B cell (primary cell): ENCODE measurements at places on chromosomes 6 and 20. TPM values are rescaled to one million over a fixed set of nuclear protein-coding genes. Genes with fewer than 3 reads are reported as not detected.

Gene PHACTR3
- not detected in 2 replicates for total RNA-seq

Gene OTOR
- not detected in 2 replicates for total RNA-seq

Gene SYCP2
- 4.5 and 4.7 TPM in 2 replicates for total RNA-seq

Gene PRICKLE4
- not detected in 2 replicates for total RNA-seq

Gene C6orf141
- total RNA-seq: not detected in 2 replicates

Gene C20orf202
- total RNA-seq: not detected in 2 replicates

Gene SPTLC3
- not detected in 2 replicates for total RNA-seq

Gene PSORS1C1
- total RNA-seq: not detected in 2 replicates

Gene RNF182
- 0.10 TPM in 1 of 2 replicates, not detected in the other for total RNA-seq

Gene LPIN3
- 0.75 and 0.84 TPM in 2 replicates for total RNA-seq

Gene RIPOR2
- total RNA-seq: 430 and 443 TPM in 2 replicates

Gene CNKSR3
- not detected in 2 replicates for total RNA-seq

Gene KCNQ2
- 0.12 and 0.49 TPM in 2 replicates for total RNA-seq

Gene HLA-DQB1
- 267 and 287 TPM in 2 replicates for total RNA-seq

Gene TNF
- total RNA-seq: 22.2 and 22.6 TPM in 2 replicates

Gene PRDM13
- total RNA-seq: not detected in 2 replicates

Gene WTAP
- total RNA-seq: 165 TPM in 2 replicates

Gene TAGAP
- 167 and 171 TPM in 2 replicates for total RNA-seq

Gene SLC23A2
- total RNA-seq: 70.7 and 75.2 TPM in 2 replicates

Gene FAM209B
- 1.9 and 2.2 TPM in 2 replicates for total RNA-seq

Gene ERMARD
- total RNA-seq: 41.5 and 42.8 TPM in 2 replicates

Gene SNX14
- 80.0 and 95.1 TPM in 2 replicates for total RNA-seq

Gene SMIM29
- 41.1 and 43.6 TPM in 2 replicates for total RNA-seq

Gene ELOVL4
- total RNA-seq: 0.10 TPM in 1 of 2 replicates, not detected in the other

Gene MAS1
- not detected in 2 replicates for total RNA-seq

Gene ASIP
- total RNA-seq: not detected in 2 replicates

Gene KCNS1
- total RNA-seq: not detected in 2 replicates

Gene GSTA2
- total RNA-seq: not detected in 2 replicates

Gene EDN3
- not detected in 2 replicates for total RNA-seq

Gene ELOVL2
- total RNA-seq: not detected in 2 replicates

Gene ARMC12
- total RNA-seq: 0.52 and 1.1 TPM in 2 replicates

Gene HLA-DOB
- total RNA-seq: 109 TPM in 2 replicates

Gene ZSCAN16
- 15.4 and 15.8 TPM in 2 replicates for total RNA-seq

Gene ARID1B
- 280 and 297 TPM in 2 replicates for total RNA-seq

Gene UFL1
- 24.6 and 25.0 TPM in 2 replicates for total RNA-seq

Gene BACH2
- 235 and 254 TPM in 2 replicates for total RNA-seq

Gene TNNC2
- 0.46 TPM in 1 of 2 replicates, not detected in the other for total RNA-seq

Gene CRISP3
- total RNA-seq: not detected in 2 replicates

Gene OOEP
- total RNA-seq: 0.97 TPM in 1 of 2 replicates, not detected in the other

Gene TGM3
- not detected in 2 replicates for total RNA-seq

Gene LY86
- total RNA-seq: 68.7 and 76.7 TPM in 2 replicates

Gene GLP1R
- not detected in 2 replicates for total RNA-seq

Gene MYLK4
- total RNA-seq: 1.1 and 1.2 TPM in 2 replicates

Gene FAM184A
- 0.27 and 0.54 TPM in 2 replicates for total RNA-seq

Gene VSX1
- not detected in 2 replicates for total RNA-seq

Gene SLC17A3
- total RNA-seq: not detected in 2 replicates

Gene RIPPLY2
- total RNA-seq: not detected in 2 replicates

Gene OVOL2
- total RNA-seq: not detected in 2 replicates

Gene TOMM6
- 117 and 130 TPM in 2 replicates for total RNA-seq

Gene HTR1E
- total RNA-seq: not detected in 2 replicates

Gene EEF1A2
- 1.8 and 2.2 TPM in 2 replicates for total RNA-seq

Gene HSPA1A
- 58.8 and 61.2 TPM in 2 replicates for total RNA-seq

Gene DYNLRB1
- 43.8 and 55.3 TPM in 2 replicates for total RNA-seq

Gene CLPSL1
- not detected in 2 replicates for total RNA-seq
